ENCODE measurements at places on chromosomes 1 and 21.

DNA sequence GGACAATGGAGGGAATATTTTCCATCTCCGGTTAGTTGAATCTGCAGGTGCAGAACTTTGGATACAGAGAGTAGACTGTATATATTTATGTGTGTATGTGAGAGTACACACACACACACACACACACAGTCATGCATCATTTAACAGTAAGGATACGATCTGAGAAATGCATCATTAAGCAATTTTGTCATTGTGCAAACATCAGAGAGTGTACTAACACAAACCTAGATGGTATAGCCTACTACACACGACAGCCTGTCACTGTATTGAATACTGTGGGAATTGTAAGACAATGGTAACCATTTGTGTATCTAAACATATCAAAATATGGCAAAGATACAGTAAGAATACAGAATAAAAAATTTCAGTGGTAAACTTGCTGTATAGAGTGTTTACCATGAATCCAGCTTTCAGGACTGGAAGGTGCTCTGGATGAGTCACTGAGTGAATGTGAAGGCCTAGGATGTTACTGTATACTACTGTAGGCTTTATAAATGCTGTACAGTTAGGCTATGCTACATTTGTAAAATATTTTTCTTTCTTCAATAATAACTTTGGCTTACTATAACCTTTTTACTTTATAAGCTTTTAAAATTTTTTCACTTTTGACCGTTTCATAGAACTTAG, 138.5 kb downstream of the ZZZ3 start:
- DNase-seq = no peak

DNA sequence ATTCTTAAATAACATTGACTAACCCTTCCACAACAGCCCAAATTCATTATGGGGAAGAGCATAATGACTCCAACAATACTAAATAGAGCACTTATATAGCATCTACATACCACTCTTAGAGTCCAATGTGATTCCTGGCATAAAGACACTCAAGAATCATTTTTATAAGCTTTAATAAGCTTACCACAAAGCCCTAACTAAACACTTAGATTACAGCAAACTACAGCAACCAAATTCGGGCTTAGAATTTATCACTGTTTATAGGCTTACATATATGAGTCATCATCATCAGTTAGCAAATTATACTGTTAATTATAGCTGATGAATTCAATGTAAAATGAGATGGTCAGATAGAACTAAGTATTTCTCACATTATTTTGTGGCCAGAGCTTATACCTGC, 7.3 kb downstream of the SCYL3 start:
- DNase-seq = no peak

GRCh38 chr1:199780948-199781670, 246.4 kb upstream of the NR5A2 start:
- DNase-seq = no peak

- DNase-seq = no peak
These were observed 31.1 kb downstream of the ZC3H11B start for GRCh38 chr1:219581766-219582165.
